ENCODE measurements at places on chromosomes 2 and 18.

DNA sequence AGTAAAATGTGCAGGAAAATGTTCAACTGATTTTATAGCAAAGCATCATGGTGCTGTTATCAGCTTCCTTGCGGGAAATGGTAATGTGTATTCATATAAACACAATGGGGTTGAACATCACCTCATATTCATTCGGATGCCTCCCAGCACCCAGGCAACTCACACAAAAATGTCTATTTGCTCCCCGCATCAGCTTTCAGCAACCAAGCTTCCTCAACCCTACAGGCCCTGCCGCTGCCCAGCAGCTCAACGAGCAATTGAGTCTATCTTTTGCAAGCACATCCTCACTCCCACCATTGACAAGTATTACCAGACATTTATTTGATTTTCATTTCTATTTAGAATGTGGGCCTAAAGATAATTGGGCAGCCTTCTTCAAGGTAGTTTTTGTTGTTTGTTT lies 2161.4 kb upstream of the PIK3C3 start:
- DNase-seq: no peak

GRCh38 chr2:101400048-101400447 lies 12.7 kb upstream of the CREG2 start:
- no peak for DNase-seq

GRCh38 chr2:61988462-61989366 lies 83.2 kb downstream of the COMMD1 start:
- no peak for DNase-seq

- DNase-seq: no peak
Measured at GRCh38 chr2:63740943-63741342, 100.8 kb upstream of the UGP2 start.

DNA sequence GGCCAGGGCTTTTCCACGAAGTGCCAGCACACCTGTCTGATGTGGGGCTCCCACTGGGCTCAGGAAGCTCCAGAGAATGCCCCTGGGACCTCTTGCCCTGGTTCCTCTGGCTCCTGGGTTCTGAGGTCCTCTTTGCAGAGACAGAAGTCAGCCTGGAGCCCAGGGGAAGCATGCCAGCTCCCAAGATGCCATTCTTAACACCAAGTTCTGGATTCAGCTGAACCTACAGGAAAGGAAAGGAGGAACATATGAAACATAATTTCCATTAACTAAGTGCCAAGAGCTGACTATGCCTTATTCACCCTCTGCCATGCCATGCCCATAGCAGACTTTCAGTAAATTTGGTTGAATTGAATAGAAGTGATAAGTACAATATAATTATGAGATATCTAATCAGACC lies 21.9 kb downstream of the FAM124B start:
- no peak for DNase-seq

- no peak for DNase-seq
Measured at GRCh38 chr2:7803515-7803914, 878.3 kb upstream of the ID2 start.

DNA sequence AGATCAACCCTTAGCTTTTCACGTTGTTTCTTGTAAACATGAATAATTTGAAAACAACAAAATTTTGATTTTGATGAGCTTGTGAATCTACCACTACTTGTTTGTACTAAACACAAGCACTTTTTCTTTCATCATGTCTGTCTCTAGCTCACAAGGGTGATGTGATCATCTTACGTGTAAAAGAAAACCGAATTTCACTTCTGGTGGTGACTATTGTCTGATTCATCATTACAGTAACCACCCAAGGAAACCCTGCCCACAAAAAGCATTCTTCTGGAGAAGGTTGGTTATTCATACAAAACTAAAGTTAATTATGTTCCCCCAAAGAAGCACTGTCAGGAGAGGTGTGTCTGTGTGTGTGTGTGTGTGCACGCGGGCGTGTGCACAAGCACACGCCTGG lies 285.4 kb downstream of the ZNF516 start:
- no peak for DNase-seq

- DNase-seq: no peak
Measured at GRCh38 chr2:224014336-224014735, 24.8 kb downstream of the SERPINE2 start.

DNA sequence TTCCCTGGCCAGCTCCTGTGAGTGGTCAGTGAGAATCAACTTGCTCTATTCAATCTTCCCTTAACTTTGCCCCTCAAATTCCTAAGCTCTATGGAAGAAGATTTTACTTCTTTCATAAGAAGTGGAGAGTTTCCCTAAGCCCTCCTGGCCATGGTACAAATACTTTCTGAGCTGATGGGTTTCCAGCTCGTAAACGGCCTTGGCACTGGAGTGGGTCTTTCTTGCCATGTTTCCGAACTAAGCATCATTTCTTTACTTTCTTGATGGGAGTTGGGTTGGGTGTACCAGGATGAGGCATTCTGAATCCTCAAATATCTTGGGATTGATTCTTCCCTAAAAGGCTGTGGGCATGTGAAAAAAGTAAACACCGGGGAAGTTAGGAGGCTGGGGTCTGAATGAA lies 72.5 kb downstream of the ACKR3 start:
- no peak for DNase-seq

DNA sequence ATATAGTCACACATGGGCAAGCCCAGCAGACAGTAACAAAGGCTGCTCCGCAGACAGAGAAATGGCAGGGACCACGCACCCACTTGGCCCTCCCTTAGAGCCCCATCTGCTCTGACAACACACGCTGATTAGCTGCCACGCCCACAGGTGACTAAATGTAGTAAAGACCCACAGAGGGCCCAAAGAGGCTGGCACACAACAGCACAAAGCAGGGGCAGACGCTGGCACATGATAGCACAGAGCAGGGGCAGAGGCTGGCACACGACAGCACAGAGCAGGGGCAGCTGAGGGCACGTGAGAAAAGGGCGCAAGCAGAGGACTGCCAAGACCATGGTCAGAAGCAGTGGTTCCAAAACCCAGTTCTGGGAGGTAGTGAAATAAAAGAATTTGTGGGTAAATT lies 10.6 kb downstream of the AFG3L2 start:
- DNase-seq: no peak

GRCh38 chr18:5461041-5461440 lies 82.8 kb downstream of the EPB41L3 start:
- no peak for DNase-seq

- no peak for DNase-seq
Measured at GRCh38 chr2:168526641-168527040, 70.6 kb downstream of the CERS6 start.

GRCh38 chr18:24986666-24987302 lies 365.2 kb downstream of the ZNF521 start:
- DNase-seq: no peak

- no peak for DNase-seq
Measured at GRCh38 chr2:157375384-157375783, 49.8 kb upstream of the ERMN start.
